ENCODE measurements at places on chromosomes 11 and 22.
A peak's percentile ranks its signal among the peaks of the same experiment; 100 is the strongest.

- DNase-seq: peak; percentile 38
Measured at GRCh38 chr11:64384981-64385944, 26.3 kb downstream of the RPS6KA4 start.

DNA sequence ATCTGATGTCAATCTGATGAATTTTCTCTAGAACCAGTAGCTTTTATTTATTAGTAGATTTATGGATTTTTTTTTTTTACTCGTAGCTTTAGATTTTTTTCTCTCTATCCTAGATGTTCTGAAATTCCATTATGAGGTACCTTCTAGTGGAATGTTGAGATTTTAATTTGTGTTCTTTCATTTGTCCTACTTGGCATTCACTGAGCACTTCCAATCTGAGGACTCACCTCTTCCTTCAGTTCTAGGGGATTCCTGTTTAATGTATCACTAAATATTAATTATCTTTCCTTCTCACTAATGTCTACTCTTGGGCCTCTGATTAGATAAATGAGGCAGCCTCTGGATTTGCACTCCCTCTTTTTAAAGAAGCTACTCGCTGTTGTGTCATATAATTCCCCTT lies 40.2 kb upstream of the WNT7B start:
- no peak for DNase-seq

DNA sequence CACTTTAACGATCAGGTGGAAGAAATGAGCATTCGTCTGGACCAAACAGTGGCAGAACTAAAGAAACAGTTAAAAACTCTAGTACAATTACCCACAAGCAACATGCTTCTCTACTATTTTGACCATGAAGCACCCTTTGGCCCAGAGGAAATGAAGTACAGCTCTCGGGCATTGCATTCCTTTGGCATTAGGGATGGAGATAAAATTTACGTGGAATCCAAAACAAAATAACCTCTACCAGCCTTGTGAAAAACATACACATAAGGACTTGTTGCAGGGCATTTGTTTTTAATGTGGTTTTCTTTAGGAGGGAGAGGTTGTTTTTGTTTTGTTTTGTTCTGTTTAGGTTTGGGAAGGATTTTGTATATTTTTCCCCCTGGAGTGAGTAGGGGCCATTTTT lies 14.2 kb upstream of the TECTA start:
- no peak for DNase-seq

- DNase-seq: no peak
Measured at GRCh38 chr22:32073823-32074380, 30.8 kb downstream of the SLC5A1 start.

DNA sequence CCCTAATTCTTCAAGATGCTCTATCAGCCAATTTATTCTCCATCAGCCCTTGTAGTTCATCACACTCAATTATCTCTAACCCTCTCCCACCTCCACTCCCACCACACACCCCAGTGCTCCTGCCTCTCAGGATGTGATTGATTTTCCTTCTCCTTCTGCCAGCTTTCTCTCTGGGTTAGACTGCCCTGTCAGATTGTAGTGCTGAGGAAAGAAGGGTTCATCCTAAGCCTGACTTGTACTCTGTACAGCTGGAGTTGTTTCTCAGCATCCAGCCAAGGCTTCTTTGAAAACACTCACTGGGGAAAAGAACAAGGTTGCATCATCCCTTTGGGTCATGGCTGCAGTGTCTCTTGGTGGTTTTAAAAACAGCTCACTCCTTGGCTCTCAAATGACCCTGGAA lies 61.2 kb downstream of the CECR2 start:
- no peak for DNase-seq

DNA sequence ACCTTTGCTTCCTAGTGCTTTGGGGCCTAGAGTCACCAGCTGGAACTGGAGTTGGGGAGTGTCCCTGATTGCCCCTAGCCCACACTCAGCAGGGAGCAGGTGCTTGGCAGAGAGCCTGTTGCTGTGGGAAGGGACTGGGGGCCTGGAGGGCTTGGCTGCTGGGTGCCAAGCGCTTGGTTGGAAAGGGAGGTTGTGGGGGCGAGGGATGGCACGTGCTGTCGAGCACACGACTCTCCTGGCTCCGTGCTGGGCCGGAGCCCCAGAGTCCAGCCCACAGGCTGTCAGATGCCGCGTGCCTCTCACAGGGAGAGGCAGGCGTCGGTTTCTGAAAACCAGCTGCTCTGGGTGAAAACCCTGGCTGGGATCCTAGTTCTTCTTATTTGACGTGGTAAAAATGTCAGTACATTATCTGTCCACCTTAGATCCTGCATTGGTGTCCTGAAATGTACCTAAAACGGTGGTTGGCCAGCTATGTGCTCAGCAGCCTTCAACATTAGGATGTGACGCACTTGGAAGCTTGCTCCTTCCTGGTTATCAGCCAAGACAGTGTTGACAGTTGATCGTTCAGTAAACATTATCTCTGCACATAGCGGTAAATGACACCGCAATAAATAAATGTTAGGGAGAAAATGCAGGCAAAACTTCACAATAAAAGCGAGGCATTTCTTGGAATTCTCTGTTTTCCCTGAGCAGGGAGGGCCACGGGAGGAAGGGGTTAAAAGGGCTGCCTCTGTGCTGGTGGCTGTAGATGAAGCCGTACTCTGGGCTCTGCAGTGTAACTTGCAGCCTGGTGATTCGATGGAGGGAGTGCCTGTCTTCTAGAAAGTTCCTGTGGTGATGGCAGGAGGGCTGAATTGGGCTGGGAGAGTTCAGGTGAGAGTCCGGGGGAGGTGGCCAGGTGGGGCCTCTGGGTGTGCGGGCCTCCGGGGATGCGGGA lies 29.2 kb downstream of the GRAMD4 start:
- no peak for DNase-seq

DNA sequence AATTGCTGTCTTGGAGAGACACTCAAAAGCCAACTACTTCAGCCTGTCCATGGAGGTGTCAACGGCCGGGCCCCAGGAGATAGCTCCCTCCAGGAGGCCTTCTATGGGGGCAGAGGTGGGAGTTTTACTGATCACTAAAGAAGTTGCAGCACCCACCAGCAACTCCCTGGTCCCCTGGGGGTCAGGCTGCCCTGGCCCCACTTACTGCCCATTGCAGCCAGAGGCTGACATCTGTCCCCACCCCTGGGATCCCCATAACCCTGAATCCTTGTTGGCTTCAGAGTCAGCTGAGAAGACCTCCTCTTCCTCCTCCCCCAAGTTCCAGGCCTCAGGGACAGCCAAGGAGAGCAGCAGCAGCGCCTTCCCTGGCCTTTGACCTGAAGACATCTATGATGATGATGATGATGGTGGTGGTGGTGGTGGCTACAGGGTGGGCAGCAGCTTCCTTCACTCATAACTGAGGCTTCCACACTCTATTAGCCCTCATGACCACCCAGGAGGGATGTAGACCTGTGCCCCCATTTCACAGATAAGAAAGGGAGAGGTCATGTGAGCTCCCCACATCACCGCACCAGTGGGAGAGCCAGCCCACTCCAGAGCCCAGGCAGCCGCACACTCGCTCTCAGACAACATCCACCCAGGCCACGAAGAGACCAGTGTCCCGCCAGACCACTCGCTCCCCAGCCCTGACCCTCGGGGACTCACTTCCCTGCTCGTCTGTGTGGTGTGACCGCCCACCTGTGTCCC lies 43.8 kb upstream of the FGF3 start:
- no peak for DNase-seq

DNA sequence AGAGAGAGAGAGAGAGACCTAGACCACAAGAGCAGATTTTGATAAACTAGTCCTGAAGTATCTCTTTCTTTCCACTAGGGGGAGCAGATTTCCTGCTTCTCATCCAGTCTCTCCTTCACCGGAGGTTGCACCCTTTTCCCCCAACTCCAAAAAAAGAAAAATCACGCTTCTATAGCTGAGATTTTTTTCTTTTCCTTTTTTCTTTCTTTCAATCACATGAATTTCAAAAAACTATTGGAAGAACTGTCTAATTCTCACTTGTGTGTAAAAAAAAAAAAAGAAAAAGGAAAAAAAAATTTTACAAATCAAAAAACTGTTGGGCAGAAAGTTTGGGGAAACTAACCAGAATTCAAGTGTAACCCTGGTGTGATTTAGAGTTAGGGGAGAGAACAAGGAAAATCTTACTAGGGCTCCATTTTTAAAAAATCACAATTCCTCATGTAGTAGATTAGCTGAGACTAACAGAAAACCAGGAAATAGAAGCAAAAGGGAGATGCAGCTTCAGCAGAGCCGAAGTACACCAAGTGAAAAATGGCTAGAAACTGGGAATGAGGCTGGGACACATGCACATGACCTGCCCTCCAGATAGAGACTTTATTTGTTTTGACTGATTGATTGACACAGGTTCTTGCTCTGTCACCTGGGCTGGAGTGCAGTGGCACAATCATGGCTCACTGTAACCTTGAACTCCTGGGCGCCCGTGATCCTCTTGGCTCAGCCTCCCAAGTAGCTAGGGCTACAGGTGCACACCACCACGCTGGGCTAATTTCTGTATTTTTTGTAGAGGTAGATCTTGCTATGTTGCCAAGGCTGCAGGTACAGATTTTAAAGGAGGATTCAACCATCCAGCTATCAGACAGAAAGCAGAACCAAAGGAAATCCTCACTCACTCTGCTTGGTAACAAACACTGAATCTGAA lies 27.1 kb downstream of the SDHD start:
- no peak for DNase-seq

DNA sequence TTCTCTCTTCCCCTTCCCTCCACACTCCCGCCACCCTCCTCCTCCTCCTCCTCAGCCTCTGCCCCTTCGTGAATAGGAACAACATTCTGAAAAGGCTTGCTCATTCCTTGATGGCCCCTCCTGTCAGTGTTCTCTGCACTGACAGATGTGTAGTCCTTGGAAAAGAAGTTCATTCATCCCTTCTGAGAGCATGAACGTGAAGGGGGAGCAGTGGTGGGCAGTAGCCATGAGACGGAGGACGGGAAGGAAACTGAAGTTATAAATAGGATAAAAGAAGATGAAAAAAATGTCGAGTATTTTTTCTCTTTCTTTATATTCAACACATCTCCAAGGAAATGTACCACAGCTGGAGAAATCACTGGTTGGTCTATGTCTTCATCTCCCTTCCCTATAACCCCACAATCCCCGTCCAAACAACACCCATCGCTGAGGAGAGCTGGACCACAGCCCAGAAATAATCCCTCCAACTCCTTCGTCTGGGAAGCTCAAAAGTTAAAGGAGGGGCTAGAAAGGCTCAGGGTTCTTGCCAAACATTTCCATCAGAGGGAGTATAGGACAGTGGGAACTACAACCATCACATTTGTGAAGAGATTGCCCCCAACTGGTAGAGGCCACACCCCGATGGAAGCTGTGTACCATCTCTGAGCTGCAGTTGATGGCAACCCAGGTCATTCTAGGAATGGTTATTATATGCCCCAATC lies 33.5 kb downstream of the ETS1 start:
- no peak for DNase-seq

GRCh38 chr11:18527512-18527911 lies 770 bp upstream of the TSG101 start:
- DNase-seq: no peak

- no peak for DNase-seq
Measured at GRCh38 chr11:88104408-88104807, 70.8 kb downstream of the RAB38 start.
